ENCODE measurements at places on chromosomes 7 and 10. TPM values are rescaled to one million over a fixed set of nuclear protein-coding genes. Genes with fewer than 3 reads are reported as not detected.

Gene CSGALNACT2
- 48.2 TPM for total RNA-seq

GRCh38 chr10:21530641-21531040 is 3.4 kb upstream of the MLLT10 start:
- H3K4me1 ChIP-seq: peaks cover 26% of the 10 kb centered on the region
- no peak for DNase-seq
- H3K27ac ChIP-seq: no peak overlapping the region
- H3K36me3 ChIP-seq: no peaks in the 10 kb centered on the region
- no peaks in the 10 kb centered on the region for H3K27me3 ChIP-seq
- H3K4me3 ChIP-seq: no peak overlapping the region

Gene FAM131B
- total RNA-seq: 0.61 TPM

GRCh38 chr10:47098964-47099363 is 187.7 kb downstream of the PTPN20 start:
- no peaks in the 10 kb centered on the region for H3K27me3 ChIP-seq
- H3K36me3 ChIP-seq: no peaks in the 10 kb centered on the region
- no peak overlapping the region for H3K27ac ChIP-seq

GRCh38 chr7:47185839-47186238 is 396.1 kb downstream of the TNS3 start:
- no peaks in the 10 kb centered on the region for H3K4me1 ChIP-seq
- no peak for DNase-seq

GRCh38 chr10:70549962-70550458 is 52.5 kb downstream of the PRF1 start:
- no peaks in the 10 kb centered on the region for H3K27me3 ChIP-seq
- H3K4me3 ChIP-seq: no peak overlapping the region
- no peaks in the 10 kb centered on the region for H3K4me1 ChIP-seq
- no peak overlapping the region for H3K27ac ChIP-seq

Gene CYP2C8
- total RNA-seq: not detected

GRCh38 chr10:58282615-58283014 is 13.7 kb downstream of the CISD1 start:
- DNase-seq: peak; percentile 47
- no peaks in the 10 kb centered on the region for H3K36me3 ChIP-seq
- H3K4me3 ChIP-seq: peak overlapping the region; percentile 11
- no peaks in the 10 kb centered on the region for H3K27me3 ChIP-seq
- peaks cover 13% of the 10 kb centered on the region for H3K4me1 ChIP-seq

- no peaks in the 10 kb centered on the region for H3K27me3 ChIP-seq
- no peaks in the 10 kb centered on the region for H3K4me1 ChIP-seq
- H3K36me3 ChIP-seq: no peaks in the 10 kb centered on the region
- no peak overlapping the region for H3K27ac ChIP-seq
- H3K4me3 ChIP-seq: no peak overlapping the region
- no peak for DNase-seq
These were observed 108.5 kb downstream of the HBP1 start for GRCh38 chr7:107277331-107277730.

All from CD4-positive, alpha-beta memory T cell (primary cell).